NCI-H2081 (cell line): ENCODE measurements at places on chromosomes 4 and X.

GRCh38 chr4:38131371-38132091 is 171.3 kb downstream of the PTTG2 start:
- peak; percentile 14 for DNase-seq

DNA sequence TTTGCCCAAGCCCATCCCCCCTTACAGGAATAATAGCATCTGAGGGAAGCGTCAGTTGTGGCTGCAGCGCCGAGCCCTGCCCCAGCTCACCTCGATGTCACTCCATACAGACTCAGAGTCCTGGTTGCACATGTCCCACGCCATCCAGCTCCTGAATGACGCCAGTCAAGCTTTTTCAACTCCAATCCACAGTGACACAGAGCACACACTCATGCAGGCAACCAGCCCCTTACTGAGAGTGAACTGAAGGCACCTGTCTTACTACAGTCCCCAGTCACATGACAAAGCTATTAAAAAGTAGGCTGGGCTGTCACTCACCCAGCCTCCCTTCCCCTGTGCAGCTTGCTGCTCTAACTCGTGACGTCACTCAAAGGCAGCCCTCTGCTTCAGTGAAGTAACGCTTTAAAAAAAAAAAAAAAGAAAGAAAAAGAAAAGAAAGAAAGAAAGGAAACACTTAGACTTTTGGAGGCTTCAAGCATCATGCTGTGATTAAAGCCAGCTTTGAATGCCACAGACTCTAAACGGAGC is at the start of gene PPARGC1A:
Gene PPARGC1A (minus strand): TSS at position 234 of the 528 bp plus-strand sequence. CDS start 90 bp downstream, at position 144.
- peak; percentile 61 for DNase-seq

- DNase-seq, result peak; percentile 65
These were observed 1.0 kb upstream of the ARHGAP4 start for GRCh38 chrX:153926858-153927671.

DNA sequence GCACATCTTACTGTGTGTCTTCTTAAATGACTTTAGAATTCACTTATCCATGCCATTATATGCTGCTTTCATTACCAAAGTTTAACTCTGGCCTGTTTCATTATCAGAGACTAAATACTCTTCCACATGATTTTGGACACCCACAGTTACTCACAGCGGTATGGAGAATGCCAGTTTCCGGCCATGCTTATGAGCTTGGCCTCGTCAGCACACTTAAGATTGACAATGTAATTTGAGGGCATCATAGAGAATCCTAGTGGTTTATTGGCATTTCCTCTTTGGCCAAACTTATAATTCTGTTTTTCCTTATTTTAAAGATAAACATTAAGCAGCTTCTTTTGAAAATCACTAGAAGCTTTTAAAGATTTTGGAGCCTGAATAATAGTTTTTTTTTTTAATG is 104.5 kb downstream of the IRF2 start:
- DNase-seq, result no peak

DNA sequence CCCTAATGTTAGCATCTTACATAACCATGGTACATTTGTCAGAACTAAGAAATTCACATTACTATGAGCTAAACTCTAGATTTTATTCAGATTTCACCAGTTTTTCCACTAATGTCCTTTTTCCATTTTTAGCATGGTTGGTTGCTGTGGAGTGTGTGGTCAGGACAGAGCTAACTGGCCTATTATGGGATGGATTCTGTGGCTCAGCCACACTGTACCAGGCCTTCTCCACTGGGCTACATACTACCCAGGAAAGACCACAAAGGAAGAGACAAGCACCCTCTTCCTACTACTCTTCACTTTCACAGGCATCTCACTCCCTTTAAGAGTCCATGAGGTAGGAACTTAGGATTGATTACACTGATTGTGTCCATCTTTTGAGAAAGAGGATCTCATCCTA is 67.4 kb downstream of the ZNF827 start:
- no peak for DNase-seq

DNA sequence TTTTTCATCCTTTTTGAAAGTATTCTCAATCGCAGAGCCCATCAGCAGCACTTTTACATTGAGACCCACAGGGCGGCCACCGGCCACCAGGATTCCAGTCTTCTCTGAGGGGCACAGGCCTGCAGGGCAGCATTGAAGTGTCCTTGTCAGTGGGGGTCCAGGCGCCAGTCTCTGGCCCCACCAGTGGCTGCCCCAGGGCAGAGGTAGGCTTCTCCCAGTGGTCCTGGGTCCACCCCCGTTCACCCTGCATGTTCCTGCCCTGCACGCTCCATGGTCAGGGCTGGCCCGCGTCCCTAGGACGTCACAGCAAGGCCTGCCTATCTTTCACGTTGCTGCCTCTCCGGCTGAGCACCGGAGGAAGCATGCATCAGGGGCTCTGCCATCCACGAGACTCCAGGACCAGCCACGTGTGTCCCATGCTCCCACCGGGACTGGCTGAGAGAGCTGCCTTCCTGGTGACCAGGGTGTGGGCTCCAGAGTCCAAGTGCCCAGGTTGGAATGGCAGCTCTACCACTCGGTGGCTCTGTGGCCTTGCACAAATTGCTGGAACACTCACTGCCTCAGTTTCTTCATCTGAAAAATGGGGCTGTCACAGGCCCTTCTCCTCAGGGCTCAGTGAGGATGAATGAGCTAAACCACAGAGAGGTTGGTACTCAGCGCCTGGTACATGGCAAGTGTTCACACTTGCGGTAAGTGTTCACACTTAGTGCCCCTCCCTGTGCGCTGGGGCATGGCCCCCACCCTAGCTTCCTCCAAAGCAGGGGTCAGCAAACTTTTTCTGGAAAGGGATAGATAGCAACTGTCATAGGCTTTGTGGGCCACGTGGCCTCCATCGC is 30.7 kb upstream of the JAKMIP1 start:
- no peak for DNase-seq

GRCh38 chrX:72584163-72584562 is 11.5 kb upstream of the HDAC8 start:
- DNase-seq, result no peak

- DNase-seq, result peak; percentile 67
These were observed 19.2 kb downstream of the PNMA6E start for GRCh38 chrX:153381684-153382532.

DNA sequence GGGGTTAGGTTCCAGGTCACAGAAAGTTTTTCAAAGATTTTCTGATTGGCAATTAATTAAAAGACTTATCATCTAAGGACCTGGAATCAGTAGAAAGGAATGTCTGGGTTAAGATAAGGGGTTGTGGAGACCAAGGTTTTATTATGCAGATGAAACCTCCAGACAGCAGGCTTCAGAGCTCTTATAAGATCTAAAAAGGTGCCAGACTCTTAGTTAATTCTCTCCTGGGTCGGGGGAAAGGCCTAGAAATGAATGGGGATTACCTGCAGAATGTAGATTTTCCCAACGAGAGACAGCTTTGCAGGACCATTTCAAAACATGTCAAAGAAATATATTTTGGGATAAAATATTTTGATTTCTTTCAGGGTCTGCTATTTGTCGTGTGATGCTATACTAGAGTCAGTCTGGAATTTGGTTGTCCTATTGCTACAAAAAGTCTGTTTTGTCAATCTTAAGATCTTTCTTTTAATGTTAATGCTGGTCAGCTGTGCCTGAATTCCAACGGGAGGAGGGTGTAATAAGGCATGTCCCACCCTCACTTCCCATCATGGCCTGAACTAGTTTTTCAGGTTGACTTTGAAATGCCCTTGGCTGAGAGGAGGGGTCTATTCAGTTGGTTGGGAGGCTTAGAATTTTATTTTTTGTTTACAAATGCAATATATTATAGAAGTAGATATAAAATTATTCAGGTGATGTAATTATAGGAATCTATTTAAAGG is 15.8 kb downstream of the EGF start:
- DNase-seq, result no peak

GRCh38 chr4:113339430-113339813 is 290.0 kb downstream of the ANK2 start:
- no peak for DNase-seq

DNA sequence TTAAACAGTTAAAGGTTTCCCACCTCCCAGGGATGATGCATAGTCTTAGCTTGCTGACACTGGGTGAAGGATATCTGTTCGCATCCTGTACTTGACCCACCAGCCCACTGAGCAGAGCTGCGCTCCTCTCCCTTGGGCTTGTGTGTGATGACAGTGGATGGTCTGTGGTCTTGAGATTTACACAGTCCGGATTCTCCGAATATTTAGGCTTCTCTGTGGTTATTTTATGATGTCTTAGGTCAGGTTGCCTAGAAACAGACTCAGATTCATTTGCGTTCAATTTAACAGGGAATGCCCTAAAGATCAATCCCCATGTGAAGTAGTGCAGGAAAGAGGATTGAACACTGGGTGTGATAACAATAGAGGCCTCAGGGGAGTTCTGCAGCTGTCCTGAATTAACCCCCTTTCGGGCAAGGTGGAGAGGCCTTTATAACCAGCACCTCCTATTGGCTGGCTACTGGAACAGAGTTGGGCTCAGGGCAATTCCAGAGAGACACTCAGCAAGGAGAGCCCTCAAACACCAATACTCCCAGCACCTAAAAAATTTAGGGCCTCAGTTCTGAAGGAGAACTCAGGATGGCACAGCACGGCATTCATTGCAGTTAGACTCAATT is 653.2 kb upstream of the GALNT7 start:
- DNase-seq, result no peak

DNA sequence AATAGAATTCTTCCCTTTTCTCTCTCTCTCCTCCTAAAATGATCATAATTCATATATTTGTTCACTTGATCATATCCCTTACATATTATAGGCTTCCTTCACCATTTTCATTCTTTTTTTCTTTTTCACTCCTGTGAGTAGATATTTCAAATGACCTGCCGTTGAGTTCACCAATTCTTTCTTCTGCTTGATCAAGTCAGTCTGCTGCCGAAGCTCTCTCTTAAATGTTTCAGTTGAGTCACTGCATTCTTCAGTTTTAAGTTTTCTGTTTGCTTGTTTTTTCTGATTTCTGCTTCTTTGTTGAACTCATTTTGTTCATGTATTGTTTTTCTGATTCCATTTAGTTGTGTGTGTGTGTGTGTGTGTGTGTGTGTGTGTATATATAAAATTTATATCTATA is 354.3 kb downstream of the GPAT3 start:
- no peak for DNase-seq

GRCh38 chrX:111191598-111191997 is 78.7 kb downstream of the CAPN6 start:
- no peak for DNase-seq

DNA sequence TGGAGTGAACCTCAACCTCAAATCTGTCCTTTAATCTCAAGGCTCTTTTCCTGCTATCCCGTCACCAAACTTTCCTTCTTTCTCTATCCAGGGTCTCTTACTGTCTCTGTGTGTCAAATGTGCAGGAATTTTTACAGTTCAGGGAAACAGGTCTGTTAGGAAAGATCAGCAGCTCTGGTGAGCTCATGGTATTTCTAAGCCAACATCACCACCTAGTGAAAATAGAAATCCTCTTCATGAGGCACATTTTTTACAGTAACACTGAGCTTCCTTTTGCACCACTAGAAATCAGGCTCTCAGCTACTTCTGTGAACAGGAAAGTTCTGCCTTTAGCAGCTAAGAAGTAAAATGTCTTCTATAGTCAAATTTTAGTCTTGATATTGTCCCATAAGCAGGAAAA is 39.6 kb downstream of the NUDT11 start:
- no peak for DNase-seq

DNA sequence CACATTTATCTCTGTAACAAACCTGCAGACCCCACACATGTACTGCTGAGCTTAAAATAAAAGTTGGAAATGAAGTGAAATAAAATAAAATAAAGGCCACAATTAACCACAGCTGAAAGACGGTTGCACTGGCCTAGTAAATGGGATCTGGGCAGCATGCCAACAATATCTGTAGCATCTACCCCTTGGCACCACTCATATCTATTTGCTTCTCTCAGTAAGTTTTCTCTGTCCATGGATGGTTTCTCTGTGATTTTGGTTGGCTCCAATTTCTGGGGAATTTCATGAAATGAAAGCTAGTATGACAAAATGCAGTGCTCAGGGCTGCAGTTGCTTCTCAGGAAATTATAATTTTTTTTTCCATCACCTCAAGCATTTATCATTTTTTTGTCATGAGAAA is 172.0 kb upstream of the IL15 start:
- DNase-seq, result peak; percentile 61

DNA sequence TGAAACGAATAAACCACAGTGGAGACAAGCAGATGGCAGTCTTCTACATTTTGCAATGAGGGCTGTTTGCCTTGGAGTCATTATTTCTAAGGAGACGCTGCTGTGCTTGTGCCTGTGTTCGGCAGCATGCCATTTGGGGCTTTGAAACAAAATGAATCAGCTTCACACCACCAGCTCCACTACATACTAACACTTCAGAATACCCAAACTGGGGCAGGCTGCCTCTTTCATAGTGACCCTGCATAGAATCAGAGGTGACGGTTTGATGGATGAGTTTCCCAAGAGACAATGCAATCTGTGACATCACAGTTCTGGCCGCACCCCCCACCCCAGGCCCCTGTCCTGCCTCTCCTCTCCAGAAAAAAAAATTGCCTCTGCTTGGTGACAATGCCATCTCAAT is 57.1 kb upstream of the MID1 start:
- DNase-seq, result peak; percentile 22

- DNase-seq, result no peak
These were observed 334.9 kb downstream of the OPHN1 start for GRCh38 chrX:68098431-68098830.

GRCh38 chrX:81304563-81304962 is 102.7 kb downstream of the SH3BGRL start:
- DNase-seq, result no peak

DNA sequence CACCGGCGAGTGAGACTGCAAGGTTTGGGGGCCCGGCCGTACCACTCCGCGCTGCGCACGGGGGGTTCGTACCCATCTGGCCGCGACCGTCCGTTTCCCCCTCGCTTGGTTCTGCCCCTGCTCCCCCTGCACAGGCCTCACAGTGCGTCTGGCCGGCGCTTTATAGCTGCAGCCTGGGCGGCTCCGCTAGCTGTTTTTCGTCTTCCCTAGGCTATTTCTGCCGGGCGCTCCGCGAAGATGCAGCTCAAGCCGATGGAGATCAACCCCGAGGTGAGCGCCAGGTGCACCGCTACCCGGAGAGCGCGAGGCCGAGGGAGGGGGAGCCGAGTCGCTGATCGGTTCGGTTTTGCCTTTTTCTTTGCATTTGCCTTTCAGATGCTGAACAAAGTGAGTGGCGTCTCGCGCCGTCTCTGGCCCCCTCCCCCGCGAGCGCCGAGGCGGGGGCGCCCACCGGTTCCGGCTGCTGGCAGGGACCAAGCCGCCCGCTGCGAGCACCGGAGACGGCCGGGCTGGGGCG is at the start of gene UCHL1:
Gene UCHL1 (plus strand): TSS at position 189 of the 517 bp plus-strand sequence. CDS start 49 bp downstream, at position 238.
- DNase-seq, result peak; percentile 99

GRCh38 chr4:84680956-84681355 is 98.0 kb downstream of the CDS1 start:
- DNase-seq, result no peak

DNA sequence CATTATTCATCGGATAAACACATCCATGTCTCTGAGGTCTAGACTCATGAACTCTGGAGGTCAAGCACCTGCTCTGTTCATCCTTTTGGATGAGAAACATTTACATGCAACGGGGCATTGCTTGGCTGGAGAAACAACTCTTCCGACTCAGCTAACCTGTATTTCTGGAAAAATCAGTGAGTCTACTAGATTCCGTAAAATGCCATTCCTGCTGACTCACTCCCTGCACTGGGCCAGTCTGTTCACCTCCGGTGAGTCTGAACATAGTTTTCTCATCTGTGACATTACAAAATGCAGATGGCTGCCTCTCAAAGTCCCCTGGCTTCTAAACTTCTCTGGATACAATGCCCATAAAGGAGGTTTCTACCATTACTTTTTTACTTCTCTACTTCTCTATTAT is 185.7 kb upstream of the HS3ST1 start:
- no peak for DNase-seq
